ENCODE measurements at places on chromosomes 7 and 10.

DNA sequence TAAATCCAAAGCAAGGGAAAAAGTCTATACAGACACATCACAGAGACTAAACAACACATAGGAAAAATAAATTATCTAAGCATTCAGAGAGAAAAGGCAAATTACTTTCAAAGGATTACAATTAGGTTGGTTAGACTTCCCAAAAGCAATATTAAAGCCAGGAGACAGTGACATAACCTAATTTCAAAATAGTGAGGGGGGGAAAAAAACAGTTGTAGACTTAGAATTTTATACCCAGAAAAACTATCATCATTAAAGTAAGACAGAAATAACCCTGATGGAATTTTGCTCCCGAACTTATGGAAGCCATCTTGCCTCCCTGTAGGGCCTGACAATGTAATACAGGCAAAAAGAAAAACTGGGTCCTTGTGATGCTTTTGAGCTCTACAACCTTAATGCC, 18.4 kb downstream of the CRPPA start:
- no peak for DNase-seq

DNA sequence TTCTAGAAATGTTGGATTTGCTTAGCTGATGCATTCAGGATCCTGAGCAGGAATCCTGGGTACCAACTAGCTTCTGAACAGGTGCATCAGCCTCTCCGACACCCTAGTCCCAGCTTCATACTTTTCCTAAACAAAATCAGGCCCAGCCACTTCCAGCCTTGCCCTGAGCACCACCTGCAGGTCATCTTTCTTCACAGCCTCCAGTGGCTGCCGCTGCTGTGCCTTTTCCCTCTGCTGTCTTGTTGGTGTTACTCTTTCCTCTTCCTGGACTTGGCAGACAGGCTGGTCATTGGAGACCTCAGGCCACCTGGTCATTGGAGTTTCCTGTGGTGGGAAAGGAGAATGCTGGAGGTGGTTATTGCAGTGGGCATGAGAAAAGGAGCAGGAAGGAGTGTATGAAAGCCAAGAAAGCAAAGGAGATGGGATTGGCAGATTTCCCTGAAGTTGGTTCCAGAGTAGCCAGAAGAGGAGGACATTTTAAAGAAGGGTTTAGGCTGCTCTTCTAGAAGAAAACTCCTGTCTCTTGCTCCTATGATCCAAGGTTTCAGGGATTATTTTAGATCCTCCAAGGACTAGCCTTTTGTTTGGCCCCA, 48.2 kb upstream of the NFKB2 start:
- peak; percentile 81 for DNase-seq

- no peak for DNase-seq
Measured at GRCh38 chr7:157690833-157691585, 354.2 kb downstream of the DNAJB6 start.

DNA sequence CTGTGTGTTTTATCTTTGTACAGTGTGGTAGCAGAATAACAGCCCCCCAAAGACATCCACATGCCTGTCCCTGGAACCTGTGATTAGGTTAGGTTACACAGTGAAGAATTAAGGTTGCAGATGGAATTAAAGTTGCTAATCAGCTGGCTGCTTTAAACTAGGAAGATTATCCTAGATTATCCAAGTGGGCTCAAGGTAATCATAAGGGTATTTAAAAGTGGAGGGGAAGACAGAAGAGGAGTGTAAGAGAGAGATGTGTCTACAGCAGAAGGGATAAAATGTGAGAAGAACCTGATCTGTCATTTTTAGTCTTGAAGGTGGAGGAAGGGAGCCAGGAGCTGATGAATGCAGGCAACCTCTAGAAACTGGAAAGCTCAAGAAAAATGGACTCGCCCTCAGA, 117.6 kb downstream of the ARHGAP22 start:
- DNase-seq: no peak

- DNase-seq: peak; percentile 76
Measured at GRCh38 chr7:27097686-27098577, 2.1 kb upstream of the HOXA1 start.

DNA sequence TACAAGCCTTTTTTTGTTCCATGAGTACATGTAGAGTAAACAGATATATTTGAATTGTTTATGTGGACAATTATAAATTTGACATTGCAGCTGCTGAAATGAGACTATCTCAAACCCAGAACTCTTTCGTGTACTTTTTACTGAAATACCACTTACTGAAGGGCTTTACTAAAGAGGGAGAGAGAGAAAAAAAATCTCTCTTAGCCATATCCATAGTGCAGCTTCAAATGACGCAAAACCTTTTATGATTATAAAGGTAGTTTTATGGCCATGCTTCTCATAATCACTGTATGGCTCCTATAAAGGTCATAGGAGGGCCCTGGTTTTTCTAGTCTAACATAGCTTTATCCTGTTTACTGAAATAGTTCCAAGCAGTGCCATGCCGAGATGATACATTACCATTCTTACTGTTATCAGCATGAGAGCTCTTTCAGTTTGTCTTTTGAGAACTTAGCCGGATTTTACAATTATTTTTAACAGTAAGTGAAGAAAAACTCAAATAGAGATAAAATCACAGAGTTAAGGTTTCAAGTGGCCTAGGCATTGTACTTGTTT, 35.1 kb downstream of the KCND2 start:
- no peak for DNase-seq

DNA sequence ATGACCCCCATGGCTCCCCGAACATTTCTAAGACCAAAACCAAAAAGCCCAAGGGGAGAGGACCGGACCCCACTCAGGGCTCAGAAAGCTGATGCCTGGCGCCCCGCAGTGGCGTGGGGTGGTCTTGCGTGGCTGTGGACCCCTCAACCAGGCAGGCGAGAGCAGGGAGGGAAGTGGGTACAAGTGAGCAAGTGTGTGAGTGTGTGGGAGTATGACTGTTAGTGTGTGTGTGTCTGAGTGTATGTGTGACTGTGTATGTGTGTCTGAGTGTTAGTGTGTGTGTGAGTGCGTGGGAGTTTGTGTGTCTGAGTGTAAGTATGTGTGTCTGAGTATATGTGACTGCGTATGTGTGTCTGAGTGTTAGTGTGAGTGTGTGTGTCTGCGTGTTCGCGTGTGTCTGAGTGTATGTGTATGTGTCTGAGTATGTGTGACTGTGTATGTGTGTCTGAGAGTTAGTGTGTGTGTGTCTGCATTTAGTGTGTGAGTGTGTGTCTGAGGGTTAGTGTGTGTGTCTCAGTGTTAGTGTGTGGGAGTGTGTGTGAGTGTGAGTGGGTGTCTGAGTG, 34.0 kb upstream of the INSIG1 start:
- DNase-seq: no peak

GRCh38 chr7:899806-900205, 23.5 kb downstream of the GET4 start:
- no peak for DNase-seq

DNA sequence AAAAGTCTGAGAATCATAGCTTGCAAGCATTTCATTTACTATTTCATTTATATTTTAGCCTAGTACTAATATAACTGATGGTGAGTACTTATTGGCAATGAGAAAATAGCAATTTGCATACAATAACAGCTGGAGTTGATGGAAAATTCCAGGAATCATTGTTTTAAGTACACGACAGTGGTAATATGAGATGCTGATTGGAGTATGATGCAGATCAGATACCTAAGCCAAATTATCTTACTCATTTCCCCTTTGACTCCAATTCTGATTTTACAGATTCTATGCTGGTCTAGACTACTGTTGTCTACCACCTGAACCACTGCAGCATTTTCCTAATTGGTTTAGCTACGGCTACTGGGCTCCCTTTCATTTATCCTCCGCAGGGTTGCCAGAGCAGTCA, 36.7 kb downstream of the GNG11 start:
- no peak for DNase-seq

- no peak for DNase-seq
Measured at GRCh38 chr10:96082153-96082552, 38.8 kb downstream of the CCNJ start.

DNA sequence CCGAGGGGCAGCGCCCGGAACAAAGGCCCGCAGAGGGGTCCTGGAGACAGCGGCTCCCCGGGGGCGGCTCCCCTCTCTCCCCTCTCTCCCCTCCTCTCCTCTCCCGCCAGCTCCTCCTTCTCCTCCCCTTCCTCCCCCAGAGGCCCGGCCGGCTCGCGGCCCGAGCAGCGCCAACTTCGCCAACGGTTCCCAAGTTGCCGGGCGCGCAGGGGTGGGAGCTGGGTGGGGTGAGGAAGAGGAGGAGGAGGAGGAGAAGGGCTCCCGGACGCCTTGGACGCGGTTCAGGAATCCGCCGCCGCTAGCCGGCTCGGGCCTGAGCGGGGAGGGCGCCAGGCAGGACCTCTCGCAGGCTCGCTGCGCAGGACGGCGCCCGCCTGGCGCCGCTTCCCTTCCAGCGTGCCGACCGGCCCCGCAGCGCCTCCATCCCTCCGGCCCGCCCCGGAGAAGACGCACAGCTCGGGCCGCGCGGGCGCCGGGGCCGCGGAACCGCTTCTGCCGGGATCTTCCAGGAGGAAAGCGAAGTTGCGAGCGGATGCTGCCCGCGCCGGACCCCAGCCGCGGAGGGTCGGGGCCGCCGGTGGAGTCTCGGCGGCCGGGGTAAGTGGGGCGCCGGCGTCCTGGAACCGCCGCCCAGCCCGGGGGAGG, at the start of gene CHST3:
Gene CHST3 (plus strand): TSS at position 298 of the 645 bp plus-strand sequence. CDS start 41,448 bp downstream, outside the sequence.
- DNase-seq: peak; percentile 50

- DNase-seq: peak; percentile 22
Measured at GRCh38 chr7:1403638-1404459, 55.4 kb downstream of the MICALL2 start.

- no peak for DNase-seq
Measured at GRCh38 chr10:22825841-22826240, 102.0 kb upstream of the ARMC3 start.

GRCh38 chr7:140616328-140616727, 24.3 kb downstream of the DENND2A start:
- DNase-seq: no peak

- no peak for DNase-seq
Measured at GRCh38 chr10:84138478-84139125, 707 bp upstream of the GHITM start.

DNA sequence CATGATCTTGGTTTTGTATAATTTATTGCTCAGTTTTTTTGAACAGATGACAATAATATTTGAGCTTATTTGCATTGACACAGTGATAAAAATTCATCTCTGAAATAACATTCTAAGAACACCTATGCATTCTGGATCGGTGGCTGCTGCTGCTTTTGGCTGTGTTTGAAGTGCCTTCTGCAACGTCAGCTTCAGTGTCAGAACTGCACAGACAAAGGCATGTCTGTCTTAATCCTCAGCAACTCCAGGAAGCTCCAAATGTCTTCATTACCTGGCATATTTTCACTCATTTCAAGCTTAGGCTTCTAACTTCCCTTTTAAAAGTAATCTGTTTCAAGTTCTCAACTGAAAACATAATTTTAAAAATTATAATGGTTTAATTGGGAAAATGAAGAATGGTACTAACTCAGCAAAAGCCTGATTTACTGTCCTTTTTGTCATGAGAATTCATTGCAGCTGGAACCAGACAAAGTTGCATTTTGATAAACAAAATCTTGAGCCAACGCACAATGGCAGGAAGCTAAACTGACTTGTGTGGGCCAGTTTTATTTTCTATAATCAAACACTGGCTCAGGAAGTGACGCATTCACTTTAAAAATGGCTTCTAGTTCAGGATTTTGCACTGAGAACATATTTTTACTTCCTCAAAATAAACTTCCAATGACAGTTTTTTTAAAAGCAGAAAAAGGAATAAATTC, 38.7 kb downstream of the NPS start:
- DNase-seq: no peak

DNA sequence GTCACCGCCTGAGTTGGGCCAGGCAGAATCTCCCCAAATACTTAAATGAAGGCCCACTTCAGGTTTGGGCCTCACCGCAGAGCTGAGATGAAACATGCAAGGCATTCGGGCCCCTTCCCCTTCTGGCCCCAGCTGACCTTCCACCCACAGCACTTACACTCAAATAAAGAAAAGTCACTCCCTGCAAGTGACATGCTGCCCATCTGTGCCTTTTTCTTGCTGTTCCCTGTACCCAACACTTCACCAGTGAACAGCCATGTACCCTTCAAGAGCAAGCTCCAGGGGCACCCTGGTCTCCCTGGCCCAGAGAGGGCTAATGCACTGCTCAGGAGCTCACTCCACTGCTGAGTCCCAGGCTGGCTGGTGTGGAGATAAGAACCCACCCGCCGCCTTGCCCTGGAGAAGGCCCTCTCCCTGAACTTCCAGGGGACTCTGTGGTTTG, 40.7 kb downstream of the ZCCHC24 start:
- DNase-seq: no peak

GRCh38 chr7:126803990-126804389, 448.8 kb downstream of the GRM8 start:
- DNase-seq: no peak

DNA sequence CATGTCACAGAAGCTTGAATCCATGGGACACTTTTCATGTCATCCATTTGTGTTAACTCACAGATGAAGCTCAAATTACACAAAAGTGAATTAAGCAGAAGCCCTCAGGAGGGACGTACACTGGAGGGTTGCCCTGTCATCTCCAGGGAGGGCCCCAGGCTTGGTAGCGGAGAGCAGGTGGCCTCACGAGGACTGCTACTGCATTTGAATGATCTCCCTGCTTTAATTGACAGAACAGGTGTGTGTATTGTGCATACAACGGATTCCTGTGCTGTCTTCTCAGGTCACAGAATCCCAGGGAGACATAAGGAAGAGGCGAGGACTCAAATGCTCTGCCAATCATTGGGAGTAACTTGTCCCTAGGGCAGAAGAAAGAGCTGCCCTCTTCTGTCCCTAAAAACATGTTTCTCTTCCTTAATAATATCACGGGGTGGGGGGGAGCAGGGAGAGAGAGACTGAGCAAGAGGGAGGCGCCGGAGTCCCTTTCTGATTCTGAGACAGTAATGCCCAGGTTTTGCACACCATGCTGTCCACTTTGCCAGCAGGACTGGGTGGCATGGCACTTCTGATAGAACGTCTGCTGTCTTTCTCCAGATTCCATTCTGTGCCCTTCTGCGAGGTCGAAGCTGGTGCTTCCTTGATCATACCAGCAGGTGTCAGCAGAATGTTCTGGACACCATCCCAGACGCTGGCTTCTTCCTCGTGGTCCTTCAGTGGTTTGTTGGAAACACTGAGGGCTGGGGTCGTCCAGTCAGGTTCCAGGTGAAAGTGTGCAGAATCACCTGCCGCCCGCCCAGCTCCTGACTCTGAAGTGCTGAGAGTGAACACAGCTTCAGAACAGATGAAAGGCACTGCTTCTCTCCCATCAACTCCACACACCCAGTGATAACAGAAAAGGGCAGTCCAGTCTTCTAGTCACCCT, 26.2 kb upstream of the RASGEF1A start:
- DNase-seq: peak; percentile 67

- DNase-seq: no peak
Measured at GRCh38 chr7:135753616-135754413, 5.2 kb upstream of the FAM180A start.
